NCI-H1105 treated with DMSO at 0.1 percent for 48 hours (cell line): ENCODE measurements at places on chromosomes 7 and 10.

GRCh38 chr7:37756797-37757551 is 73.4 kb downstream of the GPR141 start:
- no peak for DNase-seq

GRCh38 chr10:59801171-59801570 is 47.9 kb upstream of the MRLN start:
- no peak for DNase-seq

GRCh38 chr7:121803039-121803438 is 69.9 kb upstream of the PTPRZ1 start:
- no peak for DNase-seq

DNA sequence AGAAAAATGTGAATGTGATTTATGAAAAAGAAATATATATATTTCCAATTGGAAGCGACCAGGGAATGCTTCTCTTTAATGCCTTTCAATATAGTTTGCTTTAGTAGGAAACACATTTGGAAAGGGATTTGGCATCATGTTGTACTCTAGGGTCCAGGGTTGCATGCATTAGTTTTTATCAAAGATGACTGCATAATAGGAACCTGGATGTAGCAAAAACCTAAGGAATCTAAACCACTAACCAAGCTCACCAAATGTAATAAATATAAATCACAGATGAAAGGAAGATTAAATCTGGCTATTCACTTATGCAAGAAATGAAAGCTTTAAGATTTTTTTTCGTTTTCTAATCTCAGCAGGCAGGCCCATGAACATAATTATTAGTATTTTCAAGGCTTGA is 120.0 kb downstream of the ATXN7L1 start:
- DNase-seq, result no peak

- DNase-seq, result peak; percentile 59
These were observed 540 bp downstream of the SNX13 start for GRCh38 chr7:17939606-17940301.

- no peak for DNase-seq
These were observed 26.8 kb upstream of the FOXK1 start for GRCh38 chr7:4655311-4655710.

GRCh38 chr10:123912466-123912865 is 20.9 kb upstream of the CPXM2 start:
- no peak for DNase-seq

DNA sequence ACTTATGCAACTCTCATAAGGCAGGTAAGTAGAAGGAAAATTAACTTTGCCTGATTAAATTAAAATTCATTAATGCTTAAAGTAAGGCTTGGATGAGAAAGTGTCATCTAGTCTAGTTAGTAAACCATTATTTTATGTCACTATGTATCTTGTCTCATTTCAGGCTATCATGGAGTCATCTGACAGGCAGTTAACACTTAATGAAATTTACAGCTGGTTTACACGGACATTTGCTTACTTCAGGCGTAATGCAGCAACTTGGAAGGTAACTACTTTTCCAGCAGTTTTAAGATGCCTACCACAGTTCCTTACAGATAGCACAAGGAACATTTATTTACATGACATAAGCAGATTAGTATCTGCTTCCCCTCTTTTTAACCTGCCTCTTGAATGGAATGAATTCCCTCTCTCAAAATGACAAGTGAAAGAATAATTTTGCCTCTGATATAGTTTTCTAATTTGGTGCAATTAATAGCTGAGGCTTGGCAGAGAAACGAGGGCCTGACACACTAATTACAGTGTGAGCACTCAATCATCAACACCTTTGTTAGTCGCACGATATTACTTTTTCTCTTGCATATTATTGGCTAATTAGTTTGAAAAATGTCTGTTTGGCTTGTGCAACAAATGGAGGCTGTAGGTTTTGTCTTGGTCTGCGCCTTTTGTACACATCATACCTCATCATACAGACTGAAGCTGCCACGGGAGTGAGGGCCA is 245.0 kb downstream of the FOXP2 start:
- no peak for DNase-seq

DNA sequence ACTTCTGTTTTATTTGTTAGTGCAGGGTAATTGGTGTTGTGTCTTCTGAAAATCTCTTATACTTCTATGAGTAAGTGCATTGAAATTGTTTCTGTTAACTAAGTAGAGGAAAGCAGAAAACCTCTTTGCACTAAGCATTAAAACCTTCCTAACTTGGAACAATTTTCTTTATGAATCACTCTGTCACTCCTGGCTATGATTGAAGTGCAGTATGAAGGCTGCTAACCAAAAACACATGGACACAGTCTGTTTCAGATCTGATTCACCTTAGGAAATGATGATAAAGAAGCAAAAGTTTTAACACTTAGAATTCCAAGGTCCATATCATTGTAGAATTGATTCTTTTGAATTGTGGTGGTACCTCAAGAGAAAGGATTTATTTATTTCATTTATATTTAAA is 41.9 kb downstream of the MET start:
- DNase-seq, result no peak

GRCh38 chr10:42638821-42639270 is 476 bp upstream of the ZNF33B start:
- no peak for DNase-seq

DNA sequence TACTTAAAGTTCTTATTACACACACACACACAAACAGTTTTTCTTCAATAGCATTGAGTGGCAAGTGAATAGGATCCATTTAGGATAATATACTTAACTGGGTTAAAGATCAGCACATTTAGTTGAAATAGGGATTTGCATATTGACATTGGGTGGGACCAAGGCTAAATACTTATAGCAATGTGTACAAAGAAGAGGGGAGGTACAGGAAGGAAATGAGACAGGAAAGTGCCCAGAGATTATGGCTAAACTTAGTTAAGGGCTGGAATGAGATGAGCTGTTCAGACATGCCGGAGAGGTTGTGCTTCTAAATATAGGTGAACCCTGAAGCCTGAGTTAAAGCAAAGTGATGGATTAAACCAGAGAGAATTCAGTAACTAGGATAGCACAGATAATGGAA is 95.1 kb downstream of the LSMEM1 start:
- no peak for DNase-seq

GRCh38 chr7:143042159-143042789 is 9.9 kb upstream of the OR6V1 start:
- DNase-seq, result no peak

- DNase-seq, result no peak
These were observed 175.2 kb downstream of the GRM3 start for GRCh38 chr7:86818903-86819302.

- DNase-seq, result no peak
These were observed 156.8 kb upstream of the LYZL1 start for GRCh38 chr10:29131952-29132547.

GRCh38 chr7:25893436-25893835 is 258.6 kb upstream of the NFE2L3 start:
- no peak for DNase-seq

DNA sequence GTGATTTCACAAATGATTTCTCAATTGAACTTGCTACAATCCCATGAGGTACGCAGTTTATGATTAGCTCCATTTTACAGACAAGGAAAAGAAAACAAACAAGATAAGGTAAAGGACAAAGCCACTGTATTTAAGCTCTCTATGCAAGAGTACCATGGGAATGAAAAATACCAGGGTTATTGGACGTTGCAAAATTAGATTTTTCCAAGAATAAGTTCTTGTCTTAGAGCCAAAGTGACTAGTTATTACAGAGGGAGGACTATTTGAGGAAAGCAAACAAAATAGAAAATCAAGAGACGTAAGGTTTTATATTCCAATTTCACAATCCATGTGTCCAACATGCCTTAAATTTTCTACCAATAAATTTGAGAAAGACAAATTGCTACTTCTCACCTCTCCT is 97.9 kb upstream of the PTN start:
- DNase-seq, result no peak

DNA sequence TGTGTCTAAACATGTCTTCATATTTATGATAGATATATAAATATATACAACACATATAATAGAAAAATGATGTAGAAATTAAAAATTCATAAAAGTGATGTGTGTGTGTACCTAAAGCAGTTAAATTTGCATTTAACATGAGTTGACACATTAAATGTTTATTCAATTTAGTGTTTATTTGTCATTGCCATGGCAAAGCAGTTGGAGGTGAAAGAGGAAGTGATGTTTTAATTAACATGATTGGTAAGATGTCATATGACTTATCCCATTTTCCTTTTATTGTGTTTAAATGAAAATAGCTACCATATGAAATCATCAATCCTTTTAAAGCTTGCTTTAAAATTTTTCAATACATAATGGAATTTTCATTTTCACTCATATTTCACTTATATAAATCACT is 452.6 kb downstream of the SUGCT start:
- no peak for DNase-seq

DNA sequence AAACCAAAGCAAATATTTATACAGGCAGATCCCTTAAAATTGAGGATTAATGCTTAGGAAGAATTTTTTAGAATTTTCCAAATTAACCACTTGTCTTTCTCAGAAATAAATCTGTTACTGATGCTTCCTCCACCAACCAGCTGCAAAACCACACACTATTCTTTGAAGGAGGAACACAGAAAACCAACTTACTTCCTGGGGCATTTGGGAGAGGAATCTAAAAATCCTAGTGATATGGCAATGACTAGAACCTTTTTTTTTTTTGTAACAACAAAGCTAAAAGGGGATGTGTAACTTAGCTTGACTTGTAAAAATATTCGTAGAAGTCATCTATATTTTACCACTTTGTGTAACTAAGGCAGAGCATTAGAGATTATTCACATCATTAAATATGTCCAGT is 5.1 kb upstream of the TM9SF3 start:
- no peak for DNase-seq

- DNase-seq, result no peak
These were observed 44.4 kb downstream of the JAKMIP3 start for GRCh38 chr10:132110111-132110521.

DNA sequence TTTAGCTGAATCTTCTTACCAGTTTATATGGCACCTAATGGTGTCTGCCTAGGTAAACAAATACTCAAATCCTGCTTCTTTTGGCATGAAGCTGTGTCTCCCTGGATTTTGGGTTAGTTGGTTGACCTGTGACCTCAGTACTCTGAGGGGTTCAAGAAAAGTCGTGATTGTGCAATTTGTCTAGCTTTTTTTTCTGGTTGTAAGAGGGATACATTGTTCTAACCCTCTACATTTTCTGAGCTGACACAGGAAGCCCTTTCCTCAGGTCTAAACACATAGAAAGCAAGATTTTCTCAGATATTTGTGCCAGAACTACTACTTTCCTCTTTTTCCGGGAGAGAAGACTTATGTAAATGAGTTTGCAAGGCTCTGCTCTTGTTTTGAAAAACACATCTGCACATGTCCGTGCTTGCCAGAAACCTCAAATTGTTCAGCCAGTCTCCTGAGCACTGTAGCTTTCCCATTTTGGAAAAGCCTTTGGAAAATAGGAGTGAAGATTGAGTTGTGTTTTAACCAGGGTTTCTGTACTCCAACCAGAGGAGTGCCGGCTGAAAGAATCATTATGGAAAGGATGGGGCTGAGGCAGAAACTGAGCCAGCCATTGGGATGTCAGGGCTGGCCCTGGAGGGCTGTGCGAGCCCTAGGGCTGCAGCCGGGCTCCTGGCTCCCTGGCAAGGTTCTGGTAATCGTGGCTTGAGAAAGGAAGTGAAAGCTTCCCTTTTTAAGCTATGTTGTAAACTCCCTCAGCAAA is 31.3 kb upstream of the CXCL12 start:
- no peak for DNase-seq

- DNase-seq, result no peak
These were observed 65.4 kb downstream of the TRUB1 start for GRCh38 chr10:115003396-115003795.

DNA sequence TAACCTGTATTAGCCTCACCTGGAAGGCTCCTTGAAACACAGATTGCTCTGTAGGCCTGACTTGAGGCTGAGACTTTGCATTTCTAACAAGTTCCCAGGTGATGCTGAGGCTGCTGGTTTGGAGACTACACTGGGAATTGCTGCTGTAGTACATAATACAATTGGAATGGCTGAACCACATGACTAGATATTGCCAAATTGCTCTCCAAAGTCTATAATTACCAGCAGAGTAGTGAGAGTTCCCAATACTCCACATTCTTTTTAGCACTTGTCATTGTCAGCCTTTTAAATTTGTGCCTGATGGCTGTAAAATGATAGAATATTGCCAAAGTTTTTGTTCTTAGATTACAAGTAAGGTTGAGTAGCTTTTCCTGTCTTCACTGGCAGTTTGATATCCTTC is 39.9 kb downstream of the PLEKHA8 start:
- DNase-seq, result peak; percentile 7

- no peak for DNase-seq
These were observed 178.2 kb downstream of the SLC25A13 start for GRCh38 chr7:96143495-96144259.

GRCh38 chr10:130989670-130990232 is 321.8 kb downstream of the TCERG1L start:
- no peak for DNase-seq

- no peak for DNase-seq
These were observed 42.2 kb upstream of the MAGI2 start for GRCh38 chr7:79495544-79496272.
